ENCODE measurements at places on chromosomes 11 and 22.

DNA sequence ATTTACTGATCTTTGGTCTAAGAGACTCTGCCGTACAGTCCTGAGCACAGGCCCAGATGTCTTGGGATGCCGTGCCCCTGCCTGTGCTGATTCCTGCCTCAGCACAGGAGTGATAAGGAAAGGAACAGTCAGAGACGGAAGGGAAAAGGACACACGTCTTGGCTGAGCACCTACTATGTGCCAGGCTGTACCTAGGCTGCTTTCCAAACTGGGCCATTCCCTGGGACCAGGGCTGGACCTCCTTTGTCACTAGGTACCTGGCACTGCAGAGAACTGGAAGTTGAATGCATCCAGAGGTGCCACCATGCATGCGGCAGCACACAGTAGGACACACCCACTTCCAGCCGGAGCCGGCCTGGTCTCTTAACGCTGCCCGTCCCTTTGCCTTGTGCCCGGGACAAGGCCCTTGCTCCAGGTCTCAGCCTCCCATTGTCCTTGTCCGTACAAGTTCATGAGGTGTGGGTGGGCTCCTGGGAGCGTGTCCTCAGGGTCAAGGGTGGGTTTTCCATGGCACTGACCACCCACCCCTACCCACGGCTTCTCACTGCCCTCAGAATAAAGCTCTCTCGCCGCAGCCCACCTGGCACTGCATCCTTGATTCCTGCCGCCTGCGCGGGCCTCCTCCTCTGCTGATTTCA lies 1.1 kb upstream of the SSTR3 start:
- DNase-seq = no peak

DNA sequence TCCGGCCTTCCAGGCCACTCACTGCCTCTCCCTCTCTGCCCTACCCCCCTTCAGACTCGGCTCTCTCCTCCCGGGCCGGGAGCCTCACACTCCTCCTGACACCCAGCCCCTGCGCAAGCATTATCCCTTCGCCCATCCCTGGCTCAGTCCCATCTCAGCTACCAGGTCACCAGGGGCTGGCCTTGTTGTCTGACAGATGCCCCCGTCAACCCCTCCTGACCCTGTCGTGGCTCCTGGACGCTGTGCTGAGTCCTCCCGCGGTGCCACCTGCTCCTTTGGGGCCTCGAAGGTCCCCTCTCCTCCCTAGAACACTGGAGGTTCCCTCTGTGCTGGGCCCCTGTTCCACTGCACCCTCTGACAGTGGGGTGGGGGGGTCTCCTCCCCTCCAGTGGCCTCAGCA lies 32.9 kb downstream of the TRMU start:
- DNase-seq = peak; percentile 35

DNA sequence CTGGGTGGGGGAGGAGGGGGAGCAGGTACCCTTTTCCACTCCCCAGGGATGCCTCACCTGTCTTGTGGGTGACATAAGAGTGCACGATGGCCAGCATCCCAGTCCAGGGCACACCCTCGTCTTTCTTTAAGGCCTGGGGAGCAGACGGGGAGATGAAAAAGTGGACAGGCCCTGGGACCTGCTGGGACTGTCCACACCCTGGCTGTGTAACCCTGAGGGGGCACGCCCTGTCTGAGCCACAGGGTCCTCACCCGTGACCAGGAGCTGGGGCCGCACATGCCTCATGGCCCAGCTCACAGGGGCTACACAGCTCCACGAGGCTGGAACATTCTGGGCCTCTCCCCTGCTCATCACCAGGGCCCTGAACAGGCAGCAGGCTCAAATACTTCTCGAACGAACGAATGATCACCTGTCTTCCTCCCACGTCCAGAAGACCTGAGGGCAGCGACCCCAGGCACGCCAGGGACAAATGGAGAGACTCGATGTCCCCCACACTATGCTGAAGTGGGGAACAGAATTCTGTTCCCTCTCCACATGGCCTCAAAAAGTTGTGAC lies 123.9 kb downstream of the PHF21B start:
- no peak for DNase-seq

DNA sequence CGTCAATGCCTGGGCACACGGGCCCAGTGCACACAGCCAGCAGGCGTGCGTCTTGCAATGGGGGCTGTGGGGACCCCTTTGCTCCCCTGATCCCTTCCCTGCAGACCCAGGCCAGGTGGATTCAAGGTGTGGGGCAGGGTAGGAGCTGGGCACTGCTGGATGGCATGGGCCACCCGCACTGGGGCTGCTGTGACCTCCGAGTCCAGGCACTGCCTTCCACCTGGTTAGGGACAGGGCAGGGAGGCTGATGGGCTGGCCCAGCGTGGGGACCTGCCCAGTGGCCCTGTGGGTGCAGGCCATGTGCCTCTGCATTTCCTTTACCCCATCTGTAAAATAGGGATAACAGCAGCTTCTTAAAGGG lies 22.9 kb downstream of the KCNQ1 start:
- DNase-seq = no peak

DNA sequence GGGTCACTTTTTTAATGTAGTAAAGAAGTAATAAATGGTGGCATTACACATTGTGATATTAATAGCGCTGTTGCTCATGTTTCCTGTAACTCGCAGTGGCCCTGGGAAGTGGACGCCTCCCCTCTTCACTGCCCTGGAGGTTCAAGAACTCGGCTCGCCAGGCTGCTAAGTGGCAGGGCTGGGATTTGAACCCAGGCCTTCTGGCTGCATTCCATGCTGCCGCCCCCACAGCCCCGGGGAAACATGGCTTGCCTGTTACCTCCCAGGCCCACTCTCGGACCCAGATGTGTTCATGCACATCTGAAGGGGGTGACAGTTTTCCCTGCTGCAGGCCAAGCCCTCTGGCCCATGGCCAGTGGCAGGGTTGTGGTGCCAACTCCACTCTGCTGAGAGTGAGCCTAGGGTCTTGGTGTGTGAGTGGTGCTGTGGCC lies 25.0 kb upstream of the MGAT3 start:
- peak; percentile 74 for DNase-seq

DNA sequence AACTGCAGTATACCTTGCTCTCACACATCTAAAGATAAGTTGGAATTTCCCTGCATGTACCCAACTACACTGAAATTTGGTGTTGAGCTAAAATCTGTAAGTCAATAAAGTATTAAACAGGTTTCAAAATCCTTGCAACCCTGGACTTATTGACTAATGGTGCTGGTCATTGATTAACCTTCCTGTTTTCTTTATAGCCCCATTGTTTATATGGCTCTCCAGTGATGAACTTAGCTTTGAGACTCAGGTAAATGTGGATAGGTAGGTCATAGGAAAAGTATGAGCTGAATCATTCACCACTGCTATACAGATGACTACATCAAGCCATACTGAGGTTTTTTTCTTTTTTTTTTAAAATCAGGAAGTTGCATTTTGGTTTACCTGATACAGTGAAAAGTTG lies 132.7 kb downstream of the FAT3 start:
- no peak for DNase-seq

GRCh38 chr11:46002189-46002588 lies 79.7 kb downstream of the LARGE2 start:
- DNase-seq = no peak

GRCh38 chr22:19440411-19441195 lies 6.9 kb downstream of the C22orf39 start:
- no peak for DNase-seq

GRCh38 chr11:5304046-5304445 lies 2.3 kb upstream of the OR51B4 start:
- DNase-seq = no peak
